Effector CD4-positive, alpha-beta T cell (primary cell): ENCODE measurements at places on chromosomes 1 and 21.

DNA sequence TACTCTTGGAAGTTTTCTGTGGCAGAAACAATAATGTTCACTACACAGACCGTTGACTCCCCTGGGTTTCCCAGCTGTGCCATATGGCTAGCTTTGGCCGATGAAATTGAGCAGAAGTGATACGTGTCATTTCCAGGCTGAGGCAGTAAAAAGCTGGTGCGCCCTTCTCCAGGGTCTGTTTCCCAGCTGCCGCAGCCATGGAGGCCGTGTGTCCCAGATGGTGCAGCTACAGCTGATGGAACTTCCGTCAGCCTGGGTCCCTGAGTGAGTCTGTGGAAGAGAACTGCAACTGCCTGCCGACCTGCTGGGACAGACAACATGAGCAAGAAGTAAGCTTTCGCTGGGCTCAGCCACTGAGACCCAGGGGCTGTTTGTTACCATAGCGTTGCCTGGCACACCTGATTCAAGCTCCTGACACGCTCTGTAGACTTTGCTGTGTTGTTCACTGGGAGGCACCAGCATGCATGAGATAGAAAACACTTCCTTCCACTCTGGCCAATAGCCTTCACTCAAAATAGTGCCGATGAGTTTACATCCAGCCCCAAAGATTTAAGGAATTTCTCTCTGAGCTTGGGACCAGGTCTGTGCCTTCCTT is 116.3 kb upstream of the SLC25A33 start:
- no peak for DNase-seq

DNA sequence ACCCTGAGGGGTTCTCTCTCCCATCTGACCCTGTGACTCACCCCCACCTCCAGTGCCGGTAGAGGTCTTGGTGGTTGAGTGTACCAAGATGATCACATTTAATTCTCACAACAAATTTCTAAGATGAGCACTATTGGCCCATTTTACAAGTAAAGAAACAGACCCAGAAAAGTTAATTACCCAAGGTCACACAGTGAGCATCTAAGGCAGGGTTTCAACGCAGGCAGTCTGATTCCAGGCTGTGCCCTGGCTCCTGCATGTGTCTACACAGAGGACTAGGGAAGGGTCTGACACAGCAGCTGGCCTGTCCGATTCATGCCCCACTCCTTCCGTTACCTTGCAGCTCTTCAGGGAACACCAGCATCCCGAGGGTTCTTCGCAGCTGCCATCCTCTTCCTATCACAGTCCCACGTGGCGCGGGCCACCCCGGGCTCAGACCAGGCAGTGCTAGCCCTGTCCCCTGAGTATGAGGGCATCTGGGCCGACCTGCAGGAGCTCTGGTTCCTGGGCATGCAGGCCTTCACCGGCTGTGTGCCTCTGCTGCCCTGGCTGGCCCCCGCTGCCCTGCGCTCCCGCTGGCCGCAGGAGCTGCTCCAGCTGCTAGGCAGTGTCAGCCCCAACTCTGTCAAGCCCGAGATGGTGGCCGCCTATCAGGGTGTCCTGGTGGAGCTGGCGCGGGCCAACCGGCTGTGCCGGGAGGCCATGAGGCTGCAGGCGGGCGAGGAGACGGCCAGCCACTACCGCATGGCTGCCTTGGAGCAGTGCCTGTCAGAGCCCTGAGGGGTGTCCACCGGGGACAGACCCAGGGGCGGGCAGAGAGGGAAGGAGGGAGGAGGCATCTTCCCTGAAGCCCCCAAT is 7.5 kb downstream of the NCDN start:
- DNase-seq: no peak

GRCh38 chr1:44515416-44515815 is 110.4 kb downstream of the RNF220 start:
- no peak for DNase-seq

GRCh38 chr1:10737651-10738050 is 58.8 kb downstream of the CASZ1 start:
- no peak for DNase-seq
